ENCODE measurements at places on chromosomes 5 and 9.

- DNase-seq = no peak
Measured at GRCh38 chr5:123124859-123125595, 36.0 kb downstream of the PRDM6 start.

GRCh38 chr9:9352877-9353481, 1259.8 kb downstream of the PTPRD start:
- DNase-seq = no peak

- no peak for DNase-seq
Measured at GRCh38 chr9:30382271-30382670, 2002.2 kb upstream of the ACO1 start.

DNA sequence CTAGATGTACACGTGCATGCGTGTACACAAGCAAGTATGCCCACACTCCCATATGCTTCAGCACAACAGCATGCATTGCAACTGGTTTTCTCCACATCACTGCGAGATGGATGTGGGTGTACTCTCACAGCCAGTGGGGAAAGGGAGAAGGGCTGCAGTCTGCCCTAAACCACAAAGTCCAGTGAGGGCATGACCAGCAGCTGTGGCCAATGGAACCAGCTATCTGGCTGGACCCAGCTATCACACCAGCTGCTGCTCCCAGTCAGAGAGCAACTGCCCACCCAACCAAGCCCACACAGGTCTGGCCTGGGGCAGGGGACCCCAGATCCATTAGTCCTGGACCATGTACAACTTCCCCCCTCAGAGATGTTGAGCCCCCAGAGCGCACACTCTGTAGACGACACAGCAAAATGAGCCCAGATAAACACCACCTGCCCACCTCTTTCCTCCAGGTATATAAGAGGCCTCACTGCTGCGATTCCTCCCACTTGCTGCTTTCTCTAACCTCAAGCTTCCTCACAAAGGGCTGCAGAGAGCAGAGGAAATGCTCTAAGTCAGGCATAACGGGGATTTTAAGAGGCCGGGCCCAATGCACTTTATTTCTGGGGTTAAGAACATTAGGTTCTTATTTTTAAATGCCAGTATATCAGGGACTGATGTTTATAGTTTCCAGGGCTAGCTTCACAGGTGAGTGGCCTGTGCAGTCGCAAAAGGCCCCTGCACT, 39.0 kb downstream of the SHB start:
- DNase-seq = no peak

DNA sequence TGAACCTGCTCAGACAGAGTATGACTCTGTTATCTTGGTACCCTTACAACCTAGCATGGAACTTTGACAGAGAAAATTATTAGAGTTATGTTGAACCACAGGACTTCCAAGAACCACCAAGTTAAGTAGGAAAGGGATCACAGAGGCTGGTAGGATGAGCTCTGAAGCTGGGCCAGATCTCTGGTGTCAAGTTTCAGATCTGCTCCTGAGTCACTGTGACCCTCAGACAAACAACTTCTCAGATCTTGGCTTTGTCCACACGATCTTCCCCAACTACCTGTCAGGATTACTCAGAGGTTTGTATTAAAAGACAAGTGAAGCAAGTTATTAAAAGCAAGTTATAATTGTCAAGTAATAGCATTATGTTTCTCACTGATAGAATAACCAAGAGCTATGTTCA, 189.0 kb downstream of the SEC61B start:
- no peak for DNase-seq

- no peak for DNase-seq
Measured at GRCh38 chr5:135446615-135447014, 533 bp downstream of the DCANP1 start.

GRCh38 chr5:164980480-164980879, 1475.1 kb downstream of the MAT2B start:
- DNase-seq = no peak

- DNase-seq = no peak
Measured at GRCh38 chr9:133098104-133098754, 22.8 kb downstream of the RALGDS start.

DNA sequence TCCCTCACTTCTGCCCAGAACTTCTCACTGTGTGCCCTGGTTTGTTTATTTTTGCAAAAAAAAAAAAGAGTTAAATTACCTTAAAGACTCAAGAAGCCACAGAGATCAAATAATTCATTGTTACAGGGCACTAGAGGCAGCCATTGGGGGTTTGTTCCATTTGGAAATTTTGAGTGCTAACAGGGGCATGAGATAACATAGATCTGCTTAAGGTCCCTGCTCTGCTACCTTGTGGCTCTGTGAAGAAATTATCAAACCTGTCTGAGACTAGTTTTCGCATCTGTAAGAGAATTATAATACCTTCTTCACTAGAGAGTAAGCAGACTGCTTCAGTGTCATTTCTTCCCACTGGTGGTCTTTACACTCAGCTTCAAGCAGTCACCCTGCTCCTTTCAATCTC, 394 bp downstream of the TLR4 start:
- DNase-seq = no peak

DNA sequence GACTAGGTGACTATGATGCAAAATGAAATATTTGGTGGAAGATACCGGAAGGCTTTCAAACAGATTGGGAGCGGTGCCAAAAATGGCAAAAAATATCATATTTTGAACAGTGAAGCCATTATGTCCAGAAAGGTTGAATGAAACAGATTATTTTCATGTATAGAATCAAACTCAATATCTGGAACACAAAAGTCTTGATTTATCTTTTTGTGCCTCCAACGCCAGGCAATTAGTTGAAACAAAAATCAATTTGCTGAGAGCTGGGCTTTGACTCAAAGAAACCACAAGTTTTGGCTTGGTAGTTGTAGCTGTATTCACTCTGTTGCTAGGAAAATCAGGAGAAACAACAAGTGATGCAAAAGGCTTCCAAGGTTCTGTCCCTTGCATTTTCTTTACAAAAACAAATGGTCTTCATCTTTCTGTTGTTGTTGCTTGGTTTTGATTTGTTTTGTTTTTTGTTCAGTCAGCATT, 421.7 kb upstream of the TYRP1 start:
- DNase-seq = no peak

Measured in stimulated activated CD8-positive, alpha-beta memory T cell treated with anti-CD3 and anti-CD28 coated beads, Interleukin-4, amount 100 ng/mL, for 1 hour (primary cell).